ENCODE measurements at places on chromosomes 2 and 18.

GRCh38 chr2:182581196-182581935 lies 134.7 kb upstream of the DNAJC10 start:
- DNase-seq = no peak

DNA sequence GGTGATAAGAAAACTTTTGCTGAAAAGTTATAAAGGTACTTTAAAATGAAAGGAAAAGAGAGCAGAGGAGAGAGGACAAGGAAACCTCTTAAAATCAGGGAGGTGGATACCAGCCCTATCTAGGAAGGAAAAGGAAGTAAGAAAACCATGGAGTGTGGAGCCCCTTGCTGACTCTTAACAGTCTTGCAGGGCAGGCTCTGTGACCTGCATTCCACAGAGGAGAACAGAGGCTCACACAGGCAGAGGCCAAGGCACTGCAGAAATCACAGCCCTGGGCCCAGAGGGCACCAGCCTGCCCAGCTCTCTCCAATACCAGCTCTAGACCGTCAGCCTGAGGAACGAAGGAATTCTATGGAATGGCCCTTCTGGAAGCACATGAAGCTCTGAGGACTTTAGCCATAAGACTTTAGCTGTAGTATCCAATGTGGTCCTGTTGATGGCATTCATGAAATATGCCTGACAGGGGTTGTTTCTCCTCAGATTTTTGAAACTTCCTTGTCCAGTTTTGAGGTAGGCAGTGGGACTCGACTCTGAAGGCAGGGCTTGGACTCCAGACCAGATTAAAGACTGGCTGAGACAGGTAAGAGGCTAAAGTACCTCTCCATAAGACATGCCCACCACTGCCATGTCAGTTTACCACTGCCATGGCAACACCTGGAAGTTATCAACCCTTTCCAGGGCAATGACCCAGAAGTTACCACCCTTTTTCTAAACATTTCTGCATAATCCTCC lies 216.3 kb downstream of the ANAPC1 start:
- DNase-seq = no peak

DNA sequence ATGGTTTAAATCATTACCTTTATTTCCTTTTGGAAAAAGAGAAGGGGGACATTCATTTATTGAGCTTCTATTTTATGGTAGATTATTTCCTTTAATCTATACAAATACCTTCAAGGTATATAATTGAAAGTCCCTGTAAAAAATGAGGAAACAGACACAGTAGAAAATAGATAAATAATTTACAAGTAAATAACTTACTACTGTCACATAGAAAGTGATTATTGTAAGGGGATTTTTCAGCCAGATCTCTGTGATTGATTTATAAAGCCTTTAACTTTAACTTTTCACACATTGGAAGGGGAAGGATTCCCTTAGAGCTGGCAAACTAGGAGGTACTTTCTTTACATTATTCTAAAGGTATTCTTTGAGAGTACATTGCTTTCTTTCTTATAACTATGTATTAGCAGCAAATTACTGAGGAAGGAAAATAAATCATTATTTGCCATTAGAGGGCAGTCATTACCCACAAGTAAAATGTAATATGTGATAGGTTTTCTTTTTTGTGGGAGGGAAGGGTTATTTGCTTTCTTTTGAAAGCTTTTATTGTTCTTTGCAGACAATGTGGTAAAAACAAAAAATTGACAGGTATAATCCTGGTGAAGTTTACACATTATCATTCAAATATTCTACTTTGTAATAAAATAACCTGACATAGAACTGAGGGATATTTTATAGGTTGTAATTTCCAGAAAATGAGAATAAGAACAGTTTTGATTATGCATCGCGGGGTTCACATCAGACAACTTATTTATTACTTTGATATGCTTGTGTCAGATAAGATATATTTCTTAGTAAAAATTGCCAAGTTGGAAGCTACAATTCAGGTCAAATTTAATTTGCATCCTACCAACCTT lies 24.8 kb upstream of the RPE start:
- DNase-seq = no peak

DNA sequence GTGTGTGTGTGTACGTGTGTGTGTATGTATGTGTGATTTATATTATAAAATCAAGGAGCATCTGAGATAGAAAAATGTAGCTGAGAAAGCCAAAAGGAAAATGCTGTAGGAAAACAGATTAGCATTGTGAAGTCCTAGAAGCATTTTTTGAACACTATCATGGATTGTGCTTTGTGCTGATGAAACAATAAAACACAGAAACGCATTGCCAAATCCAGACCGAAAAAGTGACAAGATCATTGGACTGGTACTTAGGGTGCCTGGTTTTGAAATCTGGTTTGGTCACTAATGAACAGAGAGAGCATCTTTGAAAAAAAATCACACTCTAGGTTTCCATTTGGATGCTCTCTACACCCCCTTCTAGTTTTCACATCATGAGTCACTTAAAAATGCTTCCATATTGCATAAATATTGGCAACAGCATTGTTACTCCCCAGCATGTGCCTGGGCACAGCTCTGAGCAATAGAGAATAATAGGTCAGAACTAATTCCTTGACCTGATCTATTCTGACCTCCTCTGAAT lies 214.6 kb upstream of the LRRTM1 start:
- DNase-seq = no peak

GRCh38 chr2:36203366-36203765 lies 152.2 kb upstream of the CRIM1 start:
- DNase-seq = no peak

DNA sequence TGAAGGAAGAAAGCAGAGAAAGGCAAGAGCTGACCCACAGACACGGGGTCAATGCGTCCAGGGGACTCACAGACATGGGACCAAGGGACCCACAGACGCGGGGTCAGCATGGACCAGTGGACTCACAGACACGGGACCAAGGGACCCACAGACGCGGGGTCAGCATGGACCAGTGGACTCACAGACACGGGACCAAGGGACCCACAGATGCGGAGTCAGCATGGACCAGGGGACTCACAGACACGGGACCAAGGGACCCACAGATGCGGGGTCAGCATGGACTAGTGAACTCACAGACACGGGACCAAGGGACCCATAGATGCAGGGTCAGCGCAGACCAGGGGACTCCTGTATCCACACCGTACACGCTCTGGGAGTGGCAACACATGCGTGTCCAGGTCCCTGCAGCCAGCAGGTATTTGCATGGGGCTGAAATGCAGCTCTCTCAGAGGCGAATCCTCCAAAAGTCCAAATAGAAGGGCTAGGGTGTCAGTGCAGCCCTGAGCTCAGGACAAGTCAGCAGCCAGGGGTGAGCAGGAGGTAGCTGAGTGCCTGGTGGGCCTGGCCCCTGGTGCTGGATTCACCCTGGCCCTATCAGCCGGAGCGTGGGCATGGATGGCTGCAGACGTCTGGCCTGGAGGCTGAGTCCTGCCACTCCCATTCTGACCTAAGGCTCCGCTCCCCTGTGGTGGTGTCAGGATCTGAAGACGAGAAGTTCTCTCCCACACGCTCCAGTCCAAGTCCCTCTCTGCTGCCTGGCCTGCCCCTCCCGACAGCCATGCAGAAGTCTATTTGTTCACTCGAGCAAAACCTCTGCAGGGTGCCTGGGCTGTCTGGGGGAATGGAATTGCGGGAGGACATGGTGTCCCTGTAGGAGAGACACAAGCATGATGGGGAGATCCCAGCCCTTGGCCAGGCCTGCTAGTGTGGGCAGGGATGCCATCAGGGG lies 28.5 kb downstream of the TMEM18 start:
- DNase-seq = no peak

- no peak for DNase-seq
Measured at GRCh38 chr2:175932675-175933074, 69.4 kb downstream of the LNPK start.

DNA sequence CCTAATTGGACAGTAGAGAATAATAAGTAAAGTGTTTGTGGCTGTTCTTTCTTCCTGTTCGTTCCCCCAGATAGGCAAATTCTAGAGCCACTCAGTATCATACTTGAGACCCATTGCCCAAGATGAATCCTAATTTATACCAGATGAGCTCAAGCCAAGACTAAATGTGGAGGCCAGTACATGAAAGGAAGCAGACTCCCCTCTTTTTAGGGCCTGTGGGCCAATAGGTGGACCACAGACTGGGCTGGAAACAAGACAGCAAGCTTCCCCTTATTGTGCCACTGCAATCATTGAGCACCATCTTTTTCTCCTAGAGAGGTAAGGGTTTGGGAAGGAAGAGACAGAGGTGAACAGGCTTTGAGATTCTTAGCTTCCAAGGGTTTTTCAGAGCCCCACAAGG lies 141.9 kb downstream of the MGAT5 start:
- no peak for DNase-seq

DNA sequence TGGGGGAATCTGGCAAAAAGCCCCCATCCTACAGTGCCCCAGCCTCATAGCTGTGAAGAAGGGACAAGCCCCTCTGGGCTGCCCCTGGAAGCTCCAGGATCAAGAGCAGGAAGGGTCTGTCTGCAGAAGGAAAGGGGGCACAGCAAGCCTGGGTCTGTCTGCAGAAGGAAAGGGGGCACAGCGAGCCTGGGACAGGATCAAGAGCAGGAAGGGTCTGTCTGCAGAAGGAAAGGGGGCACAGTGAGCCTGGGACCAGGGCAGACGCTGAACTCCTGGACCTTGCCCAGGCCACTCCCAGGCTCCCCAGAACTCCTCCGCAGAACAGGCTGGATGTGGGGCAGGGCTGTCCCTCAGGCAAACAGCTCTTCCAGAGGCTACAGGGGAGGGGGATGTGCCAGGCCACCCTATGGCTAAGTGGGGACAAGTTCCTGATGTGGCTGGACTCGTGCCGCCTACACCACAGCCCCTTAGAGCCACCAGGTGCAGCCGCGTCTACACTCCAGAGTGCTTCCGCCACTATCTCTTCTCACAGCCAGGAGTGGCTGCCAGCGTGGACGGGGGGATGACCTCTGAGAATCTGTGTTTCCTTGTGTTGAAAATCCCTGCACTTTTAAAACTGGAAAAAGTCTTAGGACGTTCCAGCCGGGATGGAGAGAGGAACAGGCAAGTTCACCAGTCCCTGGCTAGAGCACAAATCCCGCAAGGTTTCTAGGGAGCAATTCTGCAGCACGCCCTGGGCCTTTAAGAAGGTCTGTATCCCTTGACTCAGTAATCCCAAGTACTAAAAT lies 20.8 kb downstream of the KIF1A start:
- DNase-seq = no peak

DNA sequence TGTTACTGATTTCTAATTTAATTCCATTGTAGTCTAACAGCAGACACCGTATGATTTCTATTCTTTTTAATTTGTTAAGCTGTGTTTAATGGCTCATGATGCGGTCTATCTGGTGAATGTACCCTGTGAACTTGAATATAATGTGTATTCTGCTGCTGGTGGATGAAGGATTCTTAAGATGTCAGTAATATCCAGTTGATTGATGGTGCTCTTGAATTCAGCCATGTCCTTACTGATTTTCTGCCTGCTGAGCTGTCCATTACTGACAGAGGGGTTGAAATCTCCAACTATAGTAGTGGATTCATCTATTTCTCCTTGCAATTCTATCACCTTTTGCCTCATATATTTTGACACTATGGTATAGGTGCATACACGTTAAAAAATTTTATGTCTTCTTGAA lies 373.3 kb upstream of the RAB12 start:
- no peak for DNase-seq

DNA sequence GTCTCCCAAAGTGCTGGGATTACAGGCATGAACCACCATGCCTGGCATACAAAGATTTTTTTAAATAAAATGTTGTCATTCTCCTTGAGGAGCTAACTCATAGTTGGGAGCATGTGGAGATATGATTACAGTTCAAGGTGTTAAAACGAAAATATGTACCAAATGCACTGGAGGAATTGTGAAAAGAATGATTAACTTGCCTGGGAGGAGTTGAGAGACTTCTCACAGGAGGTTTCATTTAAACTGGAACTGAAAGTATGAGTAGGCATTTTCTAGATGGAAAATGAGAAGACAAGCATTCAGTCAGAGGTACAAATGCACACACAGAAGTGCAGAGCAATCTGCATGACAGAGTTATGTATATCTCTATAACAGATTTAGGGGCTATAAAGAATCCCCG lies 126.6 kb upstream of the PDE1A start:
- DNase-seq = no peak

GRCh38 chr18:44536046-44536445 lies 144.6 kb upstream of the SETBP1 start:
- DNase-seq = no peak

DNA sequence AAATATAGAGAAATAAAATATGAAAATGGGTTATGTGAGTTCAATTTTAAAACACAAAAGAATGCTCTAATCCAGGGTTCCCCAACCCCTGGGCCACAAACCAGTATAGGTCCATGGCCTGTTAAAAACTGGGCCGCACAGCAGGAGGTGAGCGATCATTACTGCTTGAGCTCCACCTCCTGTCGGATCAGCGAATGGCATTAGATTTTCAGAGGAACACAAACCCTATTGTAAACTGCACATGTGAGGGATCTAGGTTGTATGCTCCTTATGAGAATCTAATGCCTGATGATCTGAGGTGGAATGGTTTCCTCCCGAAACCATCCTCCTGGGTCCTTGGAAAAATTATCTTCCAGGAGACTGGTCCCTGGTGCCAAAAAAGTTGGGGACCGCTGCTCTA lies 34.7 kb downstream of the TTR start:
- no peak for DNase-seq

GRCh38 chr2:64888591-64889309 lies 100.4 kb upstream of the SLC1A4 start:
- no peak for DNase-seq

Data from NCI-H1092 treated with DMSO at 0.1 percent for 48 hours (cell line).